Psoas muscle (tissue), 8 donors: ENCODE measurements at places on chromosomes 7 and 10. TPM values are rescaled to one million over a fixed set of nuclear protein-coding genes. Genes with fewer than 3 reads are reported as not detected.

ANKRD2 gene
- total RNA-seq, result 2,730 TPM

KIF11 gene
- 0.32 TPM for total RNA-seq

SPDYE6 gene
- total RNA-seq, result not detected

CYP2E1 gene
- 1.6 TPM for total RNA-seq

PRKG1 gene
- 31.7 TPM for total RNA-seq

DLX5 gene
- not detected for total RNA-seq

CTAGE8 gene
- total RNA-seq, result not detected

VSTM4 gene
- 2.0 TPM for total RNA-seq

HMX2 gene
- total RNA-seq, result not detected

ASAH2 gene
- 0.18 TPM for total RNA-seq

TCAF2 gene
- total RNA-seq, result 0.97 TPM

INHBA gene
- total RNA-seq, result 0.27 TPM

IRF5 gene
- 1.2 TPM for total RNA-seq

CHST15 gene
- 15.3 TPM for total RNA-seq

HTR7 gene
- total RNA-seq, result 0.27 TPM

ADRB1 gene
- 0.18 TPM for total RNA-seq

CBX3 gene
- total RNA-seq, result 71.0 TPM

COL13A1 gene
- total RNA-seq, result 0.94 TPM

CYP17A1 gene
- 0.17 TPM for total RNA-seq

ADAM12 gene
- total RNA-seq, result not detected

AKR1D1 gene
- total RNA-seq, result not detected

GDF2 gene
- total RNA-seq, result not detected

FGFBP3 gene
- 0.41 TPM for total RNA-seq

ODAD2 gene
- 0.08 TPM for total RNA-seq

FEZF1 gene
- total RNA-seq, result not detected

TMEM236 gene
- 0.20 TPM for total RNA-seq

SAP25 gene
- 0.59 TPM for total RNA-seq

H2BK1 gene
- not detected for total RNA-seq

MBLAC1 gene
- 2.0 TPM for total RNA-seq

CALHM3 gene
- total RNA-seq, result not detected

INMT gene
- total RNA-seq, result 32.0 TPM

AGMO gene
- total RNA-seq, result not detected

TMEM176B gene
- 15.9 TPM for total RNA-seq

FAM180A gene
- total RNA-seq, result 1.8 TPM

EZH2 gene
- total RNA-seq, result 2.1 TPM

CEP55 gene
- 0.10 TPM for total RNA-seq

ZNF316 gene
- 16.8 TPM for total RNA-seq
